ENCODE measurements at places on chromosomes 7 and 10. TPM values are rescaled to one million over a fixed set of nuclear protein-coding genes. Genes with fewer than 3 reads are reported as not detected.

Gene PHF14
- total RNA-seq, result 15.2 TPM

DNA sequence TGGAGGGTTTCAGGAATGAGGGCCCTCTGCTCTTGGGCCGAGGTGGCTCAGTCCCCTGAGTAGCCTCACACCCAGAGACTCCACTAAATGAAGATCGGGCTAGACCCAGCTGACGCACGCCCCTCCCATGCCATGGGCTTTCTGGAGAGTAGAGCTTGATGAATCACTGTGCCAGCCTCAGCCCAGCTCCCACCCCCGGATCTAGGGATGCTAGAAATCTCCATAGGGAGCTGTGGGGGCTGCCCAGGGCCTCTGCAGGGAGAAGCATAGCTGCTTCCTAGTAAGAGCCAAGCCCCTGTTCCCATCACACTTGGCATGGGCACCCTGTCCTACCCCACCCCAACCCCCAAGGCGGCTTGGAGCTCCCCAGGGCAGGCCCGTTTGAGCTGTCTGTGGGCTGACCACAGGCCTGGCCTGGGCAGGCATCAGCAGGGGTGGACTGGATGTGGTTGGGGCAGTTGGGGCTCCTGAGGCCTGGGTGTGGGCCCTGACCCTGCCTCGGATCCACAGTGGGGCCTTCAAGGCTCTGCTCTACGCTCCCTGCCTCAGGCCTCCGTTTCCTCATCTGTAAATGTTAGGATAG lies 121.2 kb downstream of the ZMIZ1 start:
- no peak for DNase-seq

GRCh38 chr7:124532166-124532565 lies 233.4 kb downstream of the GPR37 start:
- DNase-seq, result no peak

DNA sequence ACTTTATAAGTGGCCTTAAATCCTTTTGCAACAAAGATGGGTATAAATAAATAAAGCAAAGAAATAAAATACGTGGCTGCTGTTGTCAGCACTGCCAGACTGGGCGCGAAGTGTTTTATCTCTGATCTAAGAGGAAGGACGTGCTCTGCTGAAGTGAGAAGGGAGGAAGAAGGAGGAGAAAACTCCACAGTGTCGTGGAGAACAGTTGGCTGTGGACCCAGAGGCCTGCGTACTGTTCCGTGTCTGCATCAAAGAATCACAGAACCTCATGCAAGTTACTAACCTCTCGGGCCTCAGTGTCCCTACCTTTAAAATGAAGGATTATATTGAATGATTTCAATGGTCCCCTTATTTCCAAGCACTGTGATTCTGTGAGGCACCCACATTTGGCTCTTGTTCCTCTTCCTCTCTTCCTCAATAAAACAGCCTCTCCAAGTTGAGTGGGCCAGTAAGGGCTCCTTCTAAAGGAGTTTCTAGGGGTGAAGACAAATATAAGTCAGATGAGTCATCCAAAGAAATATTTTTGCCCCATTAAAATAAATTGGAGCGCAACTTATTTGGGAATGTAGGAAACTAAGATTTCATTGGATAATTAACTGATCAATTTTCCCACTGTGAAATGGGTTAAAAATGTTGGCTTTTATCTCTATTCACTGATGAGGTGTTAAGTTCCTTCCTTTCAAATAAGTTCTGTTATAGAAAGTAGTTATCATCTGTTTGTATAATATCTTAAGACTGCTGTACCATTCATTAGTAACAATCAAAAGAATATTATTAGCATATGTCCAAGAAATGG lies 126.9 kb upstream of the EFCAB10 start:
- DNase-seq, result no peak

Gene JAZF1
- total RNA-seq, result 2.7 TPM

DNA sequence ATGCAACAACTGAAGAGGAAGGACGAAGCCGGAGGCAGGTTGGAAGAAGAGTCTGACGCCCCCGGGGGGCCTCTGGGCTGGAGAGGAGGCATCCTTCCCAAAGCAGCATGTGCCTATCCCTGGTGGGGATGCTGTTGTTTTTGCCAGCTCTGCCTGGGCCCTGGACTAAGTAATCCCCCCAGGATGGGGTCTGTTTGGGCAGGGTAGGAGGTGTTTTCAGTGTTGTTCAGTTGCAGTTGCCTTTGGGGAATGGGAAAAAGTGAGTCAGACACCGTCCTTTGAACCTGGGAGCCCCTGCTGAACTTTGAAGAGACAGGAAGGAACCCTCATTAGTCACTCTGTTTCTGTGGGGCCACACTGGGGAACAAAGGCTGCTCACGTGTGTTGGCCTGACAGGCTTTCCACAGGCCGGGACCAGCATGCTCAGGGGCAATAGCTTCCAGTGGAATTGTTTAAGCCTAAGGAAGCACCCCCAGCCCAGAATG lies 35.2 kb upstream of the GDF10 start:
- no peak for DNase-seq

Gene EVX1
- total RNA-seq, result not detected

DNA sequence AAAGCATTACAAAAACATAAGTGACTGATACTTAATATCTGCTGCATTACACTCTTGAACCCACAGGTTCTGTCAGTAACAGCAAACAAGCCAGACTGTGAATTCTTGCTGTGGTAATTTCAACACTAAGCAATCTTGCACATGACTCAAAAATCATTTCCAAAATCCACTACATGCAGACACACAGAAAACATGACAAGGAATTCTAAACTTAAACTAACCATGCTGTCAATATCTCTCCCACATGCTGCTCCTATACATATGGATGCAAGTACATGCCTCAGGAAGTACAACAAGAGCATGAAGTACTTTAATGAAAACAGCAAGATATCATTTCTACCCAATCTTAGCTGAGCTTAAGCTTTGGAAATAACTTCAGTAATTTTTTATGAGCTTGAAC lies 890.2 kb upstream of the KCND2 start:
- DNase-seq, result no peak

DNA sequence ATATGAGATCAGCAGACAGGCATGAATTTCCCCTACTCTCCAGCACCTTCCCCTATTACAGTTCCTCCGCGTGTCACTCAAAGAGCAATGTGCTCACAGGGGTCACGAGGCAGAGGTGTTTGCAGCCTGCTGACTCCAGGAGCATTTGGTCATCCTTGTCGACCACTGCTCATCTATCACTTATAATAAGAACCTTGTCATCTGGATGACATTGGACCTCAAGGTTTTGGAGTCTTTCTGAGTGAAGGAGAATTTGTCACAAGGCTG lies 32.9 kb upstream of the PLPP4 start:
- DNase-seq, result no peak

DNA sequence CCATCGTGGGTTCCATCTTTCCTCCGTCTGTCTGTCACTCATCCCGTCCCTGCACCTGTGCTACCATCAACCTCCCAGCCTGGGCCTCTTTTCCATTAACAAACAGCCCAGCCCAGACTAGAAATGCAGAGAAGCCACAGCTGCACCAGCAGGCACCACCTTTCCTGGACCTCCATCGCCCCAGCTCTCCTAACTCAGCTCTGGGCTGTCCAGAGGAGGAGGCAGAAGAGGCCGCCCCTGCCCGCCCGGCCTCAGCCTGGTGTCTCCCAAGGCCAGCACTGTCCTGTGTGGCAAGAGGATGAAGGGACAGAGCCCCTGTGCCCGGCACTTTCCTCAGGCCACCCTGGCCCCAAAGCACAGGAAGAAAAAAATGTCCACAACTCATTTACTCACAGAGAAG lies 225.6 kb downstream of the PTPRN2 start:
- DNase-seq, result no peak

Gene OR2A42
- total RNA-seq, result not detected

Gene ZNHIT1
- 52.7 TPM for total RNA-seq

DNA sequence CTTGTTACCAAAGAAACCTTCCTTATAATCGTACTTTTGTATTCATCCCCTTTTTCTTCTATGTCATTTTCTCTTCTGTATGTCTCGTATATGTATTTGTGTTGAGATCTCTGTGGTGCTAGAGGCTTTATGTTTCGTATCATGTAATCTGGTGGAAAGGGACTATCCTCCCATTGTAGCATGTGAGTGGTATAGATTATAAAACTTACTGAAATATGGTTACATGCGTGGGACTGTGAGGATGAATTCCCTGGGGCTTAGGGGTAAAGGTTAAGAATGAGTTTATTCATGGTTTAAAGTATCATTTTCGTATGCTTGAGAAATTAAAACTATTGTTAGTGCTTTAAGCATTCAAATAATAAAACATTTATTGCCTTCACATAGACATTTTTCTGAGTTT lies 141.9 kb downstream of the ANKRD7 start:
- no peak for DNase-seq

GRCh38 chr10:82400841-82401240 lies 525.8 kb downstream of the NRG3 start:
- DNase-seq, result no peak

- no peak for DNase-seq
Measured at GRCh38 chr10:97372233-97372875, 28.8 kb downstream of the RRP12 start.
